ENCODE measurements at places on chromosomes 4 and X.

GRCh38 chr4:185793116-185793485, 18.9 kb downstream of the SORBS2 start:
- DNase-seq, result no peak

- DNase-seq, result no peak
Measured at GRCh38 chr4:99825272-99825671, 8.6 kb downstream of the DAPP1 start.

- no peak for DNase-seq
Measured at GRCh38 chrX:151004085-151004484, 20.9 kb downstream of the HMGB3 start.

- DNase-seq, result no peak
Measured at GRCh38 chrX:22760513-22761057, 239.2 kb upstream of the DDX53 start.

- no peak for DNase-seq
Measured at GRCh38 chrX:11887175-11887574, 129.1 kb downstream of the MSL3 start.

DNA sequence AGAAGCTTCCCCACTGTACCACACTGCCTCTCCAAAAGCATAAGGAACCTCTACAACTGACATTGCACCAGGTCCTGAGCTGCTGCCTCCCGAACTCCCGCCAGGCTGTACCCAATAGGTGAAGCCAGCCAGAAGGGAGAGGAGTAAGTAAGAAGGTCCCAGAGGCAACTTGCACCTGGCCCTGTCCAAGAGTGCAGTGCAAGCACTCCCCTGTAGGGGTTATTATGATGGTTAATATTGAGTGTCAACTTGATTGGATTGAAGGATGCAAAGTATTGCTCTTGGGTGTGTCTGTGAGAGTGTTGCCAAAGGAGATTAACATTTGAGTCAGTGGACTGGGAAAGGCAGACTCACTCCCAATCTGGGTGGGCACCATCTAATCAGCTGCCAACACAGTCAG, 879.3 kb upstream of the SLIT2 start:
- DNase-seq, result no peak

GRCh38 chr4:149266301-149266700, 549.3 kb downstream of the IQCM start:
- no peak for DNase-seq

DNA sequence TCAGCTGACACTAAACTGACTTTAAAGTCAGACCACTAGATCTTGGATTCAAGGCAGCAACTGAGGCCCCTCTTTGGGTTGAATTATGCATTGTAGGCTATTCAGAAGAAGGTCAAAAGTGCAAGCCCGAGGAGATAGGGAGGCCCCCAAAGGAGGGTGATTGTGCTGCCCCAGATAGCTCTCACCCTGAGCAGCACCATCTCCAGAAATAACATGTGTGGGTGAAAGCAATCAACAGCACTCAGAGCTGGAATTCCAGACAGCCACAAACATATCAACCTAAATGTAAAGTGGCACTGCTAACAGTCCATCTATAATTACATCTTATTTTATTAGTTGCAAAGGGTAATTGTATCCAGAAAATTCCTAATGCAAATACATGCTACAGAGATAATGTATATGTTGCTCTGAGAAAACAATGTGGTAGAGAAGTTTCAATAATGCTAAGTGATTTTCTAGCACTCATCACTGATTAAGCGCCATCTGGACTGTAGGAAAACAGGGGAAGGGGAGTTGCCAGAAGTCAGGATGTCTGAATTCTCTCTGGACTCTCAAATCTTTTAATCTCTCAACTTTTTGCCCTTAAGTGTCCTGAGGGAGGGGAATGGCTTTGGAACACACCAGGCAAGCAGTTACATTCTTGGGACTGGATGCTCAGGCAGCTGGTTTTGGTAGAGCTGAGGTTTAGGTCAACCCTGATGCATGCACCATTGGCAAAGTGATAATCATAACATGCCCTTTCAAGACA, 61.8 kb upstream of the SFRP2 start:
- DNase-seq, result no peak

- DNase-seq, result no peak
Measured at GRCh38 chr4:3874525-3875110, 108.4 kb downstream of the ADRA2C start.

DNA sequence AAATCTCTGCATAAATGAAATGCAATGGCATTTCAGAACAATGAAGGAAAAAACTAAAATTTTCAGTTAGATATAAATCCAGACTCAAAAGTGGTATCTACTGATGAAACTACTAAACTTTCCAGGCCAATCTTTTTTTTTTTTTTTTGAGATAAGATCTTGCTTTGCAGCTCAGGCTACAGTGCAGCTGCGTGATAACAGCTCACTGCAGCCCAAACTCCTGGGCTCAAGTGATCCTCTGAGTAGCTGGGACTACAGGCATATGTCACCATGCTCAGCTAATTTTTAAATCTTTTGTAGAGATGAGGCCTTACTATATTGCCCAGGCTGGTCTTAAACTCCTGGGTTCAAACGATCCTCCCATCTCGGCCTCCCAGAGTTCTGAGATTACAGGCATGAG, 1228.2 kb upstream of the ADGRL3 start:
- DNase-seq, result no peak

DNA sequence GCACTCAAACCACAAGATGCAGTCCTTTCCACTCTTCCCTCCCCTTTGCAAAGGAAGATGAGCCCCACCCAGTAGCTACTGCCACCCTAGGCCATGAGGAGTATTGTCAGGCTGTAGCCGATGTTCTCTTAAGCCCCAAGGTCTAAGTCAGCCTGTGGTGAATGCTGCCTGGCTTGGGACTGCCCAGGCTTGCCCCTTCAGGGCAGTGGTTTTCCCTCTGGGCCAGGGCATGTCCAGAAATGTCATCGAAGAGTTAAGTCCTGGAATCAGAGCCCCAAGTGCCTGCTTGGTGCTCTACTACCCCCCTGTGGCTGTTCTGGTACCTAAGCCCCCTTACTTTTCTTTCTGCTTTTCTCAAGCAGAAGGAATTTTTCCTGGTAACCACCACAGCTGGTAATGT, 11.8 kb upstream of the PGK1 start:
- no peak for DNase-seq

DNA sequence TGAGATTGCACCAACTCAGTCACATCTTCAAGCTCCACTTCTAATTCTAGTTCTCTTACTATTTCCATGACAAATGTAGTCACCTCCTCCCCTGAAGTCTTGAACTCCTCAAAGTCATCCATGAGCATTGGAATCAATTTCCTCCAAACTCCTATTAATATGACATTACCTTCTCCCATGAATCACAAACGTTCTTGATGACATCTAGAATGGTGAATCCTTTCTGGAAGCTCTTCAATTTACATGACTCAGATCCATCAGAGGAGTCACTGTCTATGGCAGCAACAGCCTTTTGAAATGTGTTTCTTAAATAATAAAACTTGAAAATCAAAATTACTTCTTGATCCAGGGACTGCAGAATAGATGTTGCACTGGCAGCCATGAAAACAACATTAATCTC, 34.5 kb downstream of the GALNTL6 start:
- DNase-seq, result no peak

GRCh38 chrX:104419211-104419610, 146.8 kb upstream of the IL1RAPL2 start:
- no peak for DNase-seq

DNA sequence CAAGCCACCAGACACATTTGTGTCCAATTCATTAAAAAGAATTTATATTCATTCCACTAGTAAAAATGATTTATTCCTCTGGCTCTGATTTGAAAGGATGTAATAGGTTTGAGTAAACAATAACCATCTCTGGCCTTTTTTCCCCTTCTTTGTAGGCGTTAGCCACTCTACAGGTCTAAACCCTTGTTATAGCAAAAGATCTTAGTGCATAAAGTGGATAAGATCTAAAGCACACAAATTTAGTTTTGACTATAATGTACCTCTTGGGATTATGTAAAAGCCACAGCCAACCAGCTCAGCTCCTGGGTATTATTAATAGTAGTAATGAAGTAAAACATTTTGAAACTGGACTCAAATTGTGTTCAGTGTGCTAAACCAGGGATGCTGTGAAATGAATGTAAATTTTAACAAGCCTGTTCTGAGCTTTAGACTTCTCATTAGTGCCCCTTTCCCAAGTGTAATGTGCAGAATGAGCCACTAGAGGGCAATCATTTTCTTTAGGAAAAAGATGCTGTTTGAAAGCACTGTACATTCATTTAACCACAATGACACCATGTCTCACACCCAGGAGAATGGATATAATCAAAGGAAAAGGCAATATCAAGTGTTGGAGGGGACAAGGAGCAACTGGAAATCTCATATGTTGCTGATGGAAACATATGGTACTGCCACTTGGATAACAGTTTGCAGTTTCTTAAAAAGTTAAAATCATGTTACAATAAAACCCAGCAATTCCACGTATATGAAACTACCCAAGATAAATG, 69.7 kb downstream of the KLHL8 start:
- peak; percentile 80 for DNase-seq

DNA sequence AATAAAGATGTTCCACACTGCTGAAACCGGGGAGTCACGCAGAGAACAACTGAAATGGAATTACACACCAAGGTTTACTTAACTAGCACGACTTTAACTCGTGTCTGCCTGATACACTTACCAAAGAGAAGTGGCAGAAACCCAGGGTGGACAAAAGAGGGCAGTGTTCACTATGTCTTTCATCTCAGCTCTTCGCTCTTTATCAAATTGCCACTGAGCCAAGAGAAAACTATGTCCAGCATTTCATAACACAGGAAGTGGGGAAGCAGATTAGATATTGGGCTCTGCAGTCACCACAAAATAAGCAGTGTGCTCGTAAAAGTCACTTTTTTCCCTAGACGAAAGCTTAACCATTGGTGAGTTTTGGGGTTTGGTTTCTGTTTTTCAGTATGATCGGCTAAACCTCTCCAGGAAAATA, 155.7 kb downstream of the CHIC2 start:
- DNase-seq, result peak; percentile 8

- DNase-seq, result no peak
Measured at GRCh38 chr4:31390849-31391248, 670.7 kb downstream of the PCDH7 start.

GRCh38 chr4:5337731-5338130, 286.5 kb downstream of the STK32B start:
- DNase-seq, result no peak

- no peak for DNase-seq
Measured at GRCh38 chrX:31608638-31609037, 536.8 kb upstream of the FTHL17 start.

- DNase-seq, result no peak
Measured at GRCh38 chr4:32462944-32463343, 1742.8 kb downstream of the PCDH7 start.

DNA sequence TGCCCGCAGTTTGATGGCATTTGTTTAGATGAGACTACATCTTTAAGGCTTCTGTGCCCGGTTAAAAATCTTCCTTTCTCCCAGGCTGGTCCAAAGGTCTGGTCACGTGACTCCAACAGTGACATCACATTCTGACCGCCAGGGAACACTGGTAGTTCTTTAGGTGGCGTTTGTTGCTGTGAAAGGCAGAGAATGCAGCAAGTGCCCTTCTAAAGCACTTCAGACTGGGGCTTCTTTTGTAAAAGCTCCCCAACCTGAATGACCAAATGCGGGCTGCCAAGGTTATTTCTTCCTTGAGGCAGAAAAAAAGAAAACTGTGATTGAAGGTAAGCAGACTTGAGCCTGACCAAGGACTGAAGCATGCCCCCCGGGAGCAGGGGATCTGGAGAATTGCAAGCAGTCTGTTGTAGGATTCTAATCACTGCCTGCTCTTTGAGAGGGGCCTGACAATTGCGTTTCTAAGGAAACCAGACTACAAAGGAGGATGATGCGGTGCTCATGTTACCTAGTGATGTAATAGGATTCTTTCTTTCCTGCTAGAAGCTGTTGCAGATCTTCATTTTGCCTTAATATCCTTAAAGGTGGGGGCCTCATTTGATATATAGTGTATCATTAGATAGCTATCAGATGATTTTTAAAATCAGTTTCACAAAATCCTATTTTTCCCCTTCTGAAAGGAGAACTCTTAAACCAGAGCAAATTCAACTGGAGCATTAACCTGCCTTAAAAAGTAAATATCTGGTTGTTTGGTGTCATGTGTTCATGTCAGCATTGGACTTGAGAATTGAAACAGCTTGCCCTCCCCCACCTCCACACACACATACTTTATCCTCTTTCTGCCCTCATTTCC, 133.1 kb downstream of the AKAP4 start:
- DNase-seq, result no peak

GRCh38 chr4:133000012-133000411, 149.1 kb upstream of the PCDH10 start:
- DNase-seq, result no peak

- no peak for DNase-seq
Measured at GRCh38 chr4:171583790-171584189, 229.4 kb upstream of the GALNTL6 start.

GRCh38 chrX:109843963-109844751, 111.1 kb upstream of the ACSL4 start:
- no peak for DNase-seq

GRCh38 chr4:69092190-69092589, 4.1 kb upstream of the UGT2B7 start:
- no peak for DNase-seq

- DNase-seq, result no peak
Measured at GRCh38 chr4:4899202-4899925, 39.9 kb downstream of the MSX1 start.

- peak; percentile 31 for DNase-seq
Measured at GRCh38 chr4:158870626-158871334, 102.0 kb downstream of the FNIP2 start.

GRCh38 chrX:53114864-53115549, 21.1 kb downstream of the KANTR start:
- DNase-seq, result no peak

- DNase-seq, result no peak
Measured at GRCh38 chrX:121585626-121586025, 538.2 kb downstream of the GLUD2 start.

- DNase-seq, result no peak
Measured at GRCh38 chrX:103889216-103889615, 57.2 kb upstream of the RAB9B start.

GRCh38 chrX:22559506-22559905, 286.8 kb downstream of the CBLL2 start:
- no peak for DNase-seq

DNA sequence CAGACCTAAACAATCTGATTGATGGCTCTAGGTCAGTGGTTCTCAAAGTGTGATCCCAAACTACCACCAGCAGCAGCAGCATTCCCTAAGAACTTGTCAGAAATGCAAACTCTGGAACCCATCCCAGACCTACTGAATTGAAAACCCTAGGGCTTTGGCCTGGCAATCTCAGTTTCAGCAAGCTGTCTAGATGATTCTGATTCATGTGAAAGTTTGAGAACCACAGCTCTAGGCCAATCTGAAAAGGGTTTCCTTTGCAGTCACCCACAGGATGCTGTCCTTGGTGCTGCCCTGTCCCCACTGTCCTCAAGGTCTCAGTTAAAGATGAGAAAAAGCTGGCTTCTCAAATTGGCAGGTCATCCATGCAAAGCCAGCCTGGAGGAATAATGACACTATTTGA, 34.8 kb downstream of the SMPX start:
- no peak for DNase-seq

DNA sequence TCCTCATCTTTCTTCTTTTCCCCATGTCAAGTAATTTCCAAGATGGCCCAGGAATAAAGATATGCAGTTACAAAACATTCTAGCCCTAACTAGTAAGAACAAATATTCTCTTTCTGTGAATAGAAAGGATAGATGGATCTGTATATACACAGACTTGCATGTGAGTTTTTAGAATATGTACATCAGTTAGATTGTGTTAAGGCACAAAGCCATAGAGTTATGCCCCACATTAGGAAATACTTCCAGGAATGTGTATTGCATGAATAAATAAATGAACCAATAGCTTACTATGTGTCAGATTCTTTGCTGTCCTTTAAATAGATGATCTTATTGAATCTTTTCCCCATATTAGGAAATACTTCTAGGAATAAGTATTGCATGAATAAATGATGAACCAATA, 46.0 kb upstream of the TMPRSS11E start:
- no peak for DNase-seq

- no peak for DNase-seq
Measured at GRCh38 chr4:1348014-1348513, 1.1 kb downstream of the UVSSA start.

Measured in NCI-H1694 (cell line).